ENCODE measurements at places on chromosomes 2 and 18.

GRCh38 chr2:222167762-222168161 lies 131.0 kb downstream of the PAX3 start:
- no peak for DNase-seq

DNA sequence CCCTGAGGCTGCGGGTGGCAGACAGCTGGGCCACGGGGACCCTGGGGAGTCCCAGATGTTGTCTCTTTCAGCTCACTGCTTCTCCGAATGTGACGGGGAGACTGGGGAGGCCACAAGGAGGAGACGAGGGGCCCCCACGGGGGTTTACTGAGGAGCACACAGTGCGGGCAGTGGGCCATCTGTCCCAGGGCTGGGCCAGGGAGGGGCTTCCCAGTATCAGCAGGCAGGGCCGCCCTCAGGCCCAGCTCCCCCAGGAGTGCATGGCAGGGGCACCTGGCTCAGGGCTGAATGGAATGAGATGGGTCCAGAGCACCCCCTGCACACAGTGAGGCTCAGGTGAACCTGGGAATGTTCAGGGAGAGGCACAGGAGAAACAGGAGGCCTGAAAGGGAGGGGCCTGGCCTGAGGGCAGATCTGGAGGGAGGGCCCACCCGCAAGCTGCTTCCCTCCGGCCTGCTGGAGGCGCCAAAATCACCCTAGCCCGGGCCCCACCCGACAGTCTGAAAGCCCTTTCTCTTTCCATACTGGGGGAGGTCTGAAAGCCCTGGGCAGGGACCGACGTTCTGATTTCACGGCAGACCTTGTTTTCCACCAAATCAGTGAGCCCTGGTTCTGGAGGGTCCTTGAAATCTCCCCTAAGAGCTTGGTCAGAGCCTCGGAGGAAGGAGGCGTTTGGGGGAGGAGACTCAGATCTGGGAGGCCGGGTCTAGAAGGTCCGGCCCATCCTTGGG lies 35.5 kb upstream of the PTMA start:
- no peak for DNase-seq

DNA sequence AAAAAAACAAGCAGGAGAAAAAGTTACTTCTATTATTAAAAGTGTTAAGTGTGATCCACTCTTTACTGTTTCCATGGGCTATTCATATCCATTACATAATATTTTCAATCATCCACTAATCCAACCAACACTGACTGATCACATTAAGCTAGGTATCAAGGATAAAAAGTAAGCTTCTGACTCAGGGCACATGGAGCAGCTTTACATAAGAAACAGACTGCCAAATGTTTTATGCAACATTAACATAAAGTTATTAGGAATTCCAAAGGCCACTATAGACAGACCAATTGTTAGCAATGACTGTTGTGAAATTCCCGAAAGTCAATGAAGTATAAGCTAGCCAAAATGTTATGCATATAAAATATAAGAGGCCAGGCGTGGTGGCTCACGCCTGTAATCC lies 277.6 kb downstream of the ZEB2 start:
- no peak for DNase-seq

DNA sequence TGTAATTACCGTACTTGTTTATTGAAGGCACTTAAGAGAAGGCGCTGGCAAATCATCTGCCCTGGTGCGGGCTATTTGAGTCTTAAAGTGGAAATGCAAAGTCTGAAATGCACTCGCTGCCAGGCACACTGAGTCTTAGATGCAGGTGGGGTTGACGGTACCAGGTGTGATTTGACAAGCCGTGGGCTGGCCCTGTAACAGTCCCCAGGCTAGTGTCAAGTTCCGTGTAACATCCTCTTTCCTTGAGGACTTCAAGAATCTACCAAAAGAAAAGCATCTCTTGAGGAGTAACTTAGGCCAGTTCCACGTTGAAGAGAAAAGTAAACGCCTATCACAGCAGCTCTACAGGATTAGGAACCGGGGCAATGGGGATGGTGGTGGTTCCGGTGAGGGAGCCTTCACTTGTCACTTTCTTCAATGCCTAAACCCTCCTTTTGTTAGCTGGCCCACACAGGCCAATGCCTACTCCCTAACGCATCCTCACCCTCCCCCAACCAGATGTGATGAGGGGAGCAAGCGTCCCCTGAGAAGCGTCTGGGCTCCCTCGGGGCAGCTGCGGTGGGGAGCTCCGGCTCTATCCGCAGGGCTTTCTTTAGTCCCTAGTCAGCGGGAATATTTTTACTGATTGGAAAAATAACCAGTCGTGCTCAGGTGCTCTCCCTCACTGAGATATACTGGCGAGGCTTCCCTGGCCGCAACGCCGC lies 1.5 kb upstream of the UGP2 start:
- no peak for DNase-seq

DNA sequence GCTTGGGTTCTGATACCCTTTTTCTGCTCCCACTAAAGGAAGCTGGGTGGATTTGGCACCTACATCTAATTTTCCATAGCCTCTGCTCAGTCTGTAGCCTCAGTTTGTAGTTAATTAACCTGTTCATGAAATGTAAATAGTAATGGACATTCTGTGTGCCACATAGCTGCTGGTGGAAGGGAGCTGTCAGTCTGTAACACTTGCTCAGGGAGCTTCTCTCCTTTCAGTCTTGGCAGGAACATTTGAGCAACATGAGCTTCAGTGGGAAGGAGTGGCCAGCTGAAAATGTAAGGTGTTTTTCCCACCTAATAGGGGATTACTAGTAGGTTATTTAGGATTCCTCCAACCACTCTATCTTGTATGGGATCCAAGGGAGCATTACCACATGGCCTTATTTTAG lies 203.4 kb downstream of the ASXL3 start:
- DNase-seq, result no peak

DNA sequence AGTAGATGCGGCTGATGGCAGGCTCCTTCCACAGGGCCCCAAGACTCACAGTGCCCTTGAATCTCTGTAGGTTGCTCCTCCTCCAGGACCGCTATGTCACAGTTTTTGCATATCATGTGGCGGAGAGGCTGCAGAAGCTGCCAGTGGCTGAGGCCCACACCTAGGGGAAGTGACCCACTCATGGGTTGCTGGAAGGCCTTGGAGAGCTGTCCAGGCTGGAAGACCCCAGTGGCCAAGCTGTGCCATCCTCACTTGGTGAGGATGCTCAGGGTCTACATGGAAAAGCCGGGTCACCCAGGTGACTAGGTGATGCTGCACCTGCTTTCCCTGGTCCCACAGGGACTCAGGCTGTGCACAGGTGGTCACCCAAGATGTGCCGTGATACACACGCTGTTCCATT lies 90.6 kb downstream of the SEPTIN10 start:
- DNase-seq, result no peak

DNA sequence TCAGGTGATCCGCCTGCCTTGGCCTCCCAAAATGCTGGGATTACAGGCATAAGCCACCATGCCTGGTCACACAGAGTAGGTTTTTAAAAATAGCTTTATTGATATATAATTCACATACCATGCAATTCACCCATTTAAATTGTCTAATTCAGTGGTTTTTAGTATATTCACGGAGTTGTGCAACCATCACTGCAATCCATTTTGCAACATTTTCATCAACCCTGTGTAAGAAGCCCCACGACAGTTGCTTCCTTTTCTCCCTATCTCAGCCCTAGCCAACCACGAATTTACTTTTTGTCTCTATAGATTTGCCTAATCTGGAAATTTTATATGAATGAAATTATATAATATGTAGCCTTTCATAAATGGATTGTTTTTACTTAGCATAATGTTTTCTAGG lies 266.4 kb downstream of the NAPG start:
- peak; percentile 75 for DNase-seq
